Stimulated activated naive CD4-positive, alpha-beta T cell treated with Interleukin-2 at 50 U/mL for 16 hours (primary cell): ENCODE measurements at places on chromosomes 2 and 18.

DNA sequence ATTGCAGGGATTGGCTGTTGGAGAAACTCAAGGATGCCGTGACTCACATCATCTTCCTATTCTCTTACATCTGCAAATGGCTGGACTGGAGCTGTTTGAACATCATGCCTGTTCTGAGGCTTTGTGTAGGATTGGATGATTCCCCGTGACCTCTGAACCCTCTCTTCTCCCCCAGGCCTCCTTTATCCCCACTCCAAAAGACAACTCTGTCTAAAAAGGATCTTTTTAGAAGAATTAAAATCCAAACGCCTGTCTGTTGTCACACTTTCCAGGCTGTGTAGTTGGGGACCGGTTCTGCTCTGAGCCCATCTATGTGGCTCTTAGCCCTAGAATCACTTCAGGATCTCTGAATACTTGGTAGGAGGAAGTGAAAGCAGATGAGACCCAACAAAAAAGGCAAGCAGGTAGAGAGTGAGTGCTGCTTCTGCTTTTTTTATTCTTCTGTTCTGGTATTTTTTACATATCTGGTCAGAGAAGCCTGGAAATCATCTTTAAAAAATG, 565 bp downstream of the SP140 start:
- no peak for DNase-seq

GRCh38 chr2:226002438-226002837, 602.9 kb downstream of the NYAP2 start:
- no peak for DNase-seq

- DNase-seq = no peak
These were observed 6.1 kb downstream of the PPP4R1 start for GRCh38 chr18:9608298-9608697.

GRCh38 chr2:27856386-27856785, 33.8 kb downstream of the RBKS start:
- DNase-seq = no peak

DNA sequence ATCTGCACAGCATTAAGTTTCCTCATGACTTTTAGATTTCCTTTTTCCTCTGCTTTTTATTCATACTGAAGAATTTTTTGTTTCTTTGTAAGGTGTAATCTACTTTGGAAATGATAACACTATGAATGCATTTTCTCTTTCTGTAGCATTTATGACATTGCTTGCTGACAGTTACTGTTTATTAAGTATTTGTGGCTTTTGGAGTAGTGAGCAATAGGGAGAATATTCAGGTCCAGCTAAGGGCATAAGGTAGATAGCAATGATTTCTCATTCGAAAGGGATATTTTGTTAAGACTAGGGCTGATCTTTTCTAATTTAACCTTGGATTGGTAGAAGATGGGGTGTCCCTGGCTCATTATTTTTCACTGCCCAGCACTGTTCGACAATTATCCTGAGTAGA, 80.3 kb downstream of the XRCC5 start:
- no peak for DNase-seq

- DNase-seq = no peak
These were observed 37.2 kb downstream of the TSHZ1 start for GRCh38 chr18:75247611-75248421.

DNA sequence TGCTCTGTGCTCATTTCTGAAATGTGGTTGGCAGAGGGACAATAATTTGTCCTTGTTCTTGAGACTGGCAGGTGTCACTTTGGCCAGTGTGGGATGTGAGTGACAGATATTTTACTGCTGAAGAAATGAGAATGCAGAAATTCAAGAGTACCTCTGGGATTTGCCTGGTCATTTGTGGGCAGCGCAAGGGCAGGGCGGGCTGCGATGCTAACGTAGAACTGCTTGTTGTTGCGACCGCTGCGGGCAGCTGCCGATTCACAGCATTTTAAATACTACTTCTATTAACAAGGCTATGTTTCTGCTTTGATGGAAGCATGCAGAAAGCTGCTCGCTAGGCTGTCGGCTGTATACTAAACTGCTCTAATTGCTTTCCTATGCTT, 268.6 kb downstream of the FIGN start:
- no peak for DNase-seq

- no peak for DNase-seq
These were observed 70.6 kb downstream of the DAW1 start for GRCh38 chr2:227942021-227942420.

- DNase-seq = no peak
These were observed 58.3 kb upstream of the TNP1 start for GRCh38 chr2:216918088-216918680.

DNA sequence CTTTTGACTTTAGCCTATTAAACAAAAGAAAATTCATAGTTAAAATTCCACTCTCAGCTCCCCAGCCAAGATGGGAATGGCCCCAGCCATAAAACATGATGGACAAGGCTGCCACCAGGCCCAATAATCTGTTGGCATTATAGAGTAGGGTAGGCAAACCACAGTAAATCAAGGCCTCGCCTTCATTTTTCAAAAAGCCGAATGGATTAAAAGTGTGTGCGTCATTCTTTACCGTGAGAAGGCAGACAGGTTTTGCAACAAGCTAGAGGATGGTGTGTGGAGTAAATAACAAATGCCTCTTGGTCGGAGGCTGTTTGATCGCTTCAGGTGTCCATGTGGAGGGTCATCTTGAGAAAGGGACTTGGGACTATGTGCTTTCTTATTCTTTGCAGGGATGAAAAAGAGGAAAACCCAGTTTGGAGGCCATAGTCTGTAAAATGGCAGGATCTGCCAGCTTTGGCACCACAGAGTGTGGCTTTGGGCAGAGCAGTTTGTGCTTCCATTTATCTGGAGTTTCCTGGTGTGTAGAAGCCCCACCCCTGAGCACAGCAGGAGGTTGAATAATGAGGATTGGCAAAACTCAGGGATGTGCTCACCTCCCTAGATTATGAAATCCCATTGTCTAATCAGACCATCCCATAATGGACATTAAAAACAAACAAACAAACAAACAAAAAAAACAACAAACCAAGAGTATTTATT, 57.1 kb upstream of the ITGB6 start:
- no peak for DNase-seq

GRCh38 chr2:46942143-46942526, 26.5 kb upstream of the MCFD2 start:
- peak; percentile 71 for DNase-seq

DNA sequence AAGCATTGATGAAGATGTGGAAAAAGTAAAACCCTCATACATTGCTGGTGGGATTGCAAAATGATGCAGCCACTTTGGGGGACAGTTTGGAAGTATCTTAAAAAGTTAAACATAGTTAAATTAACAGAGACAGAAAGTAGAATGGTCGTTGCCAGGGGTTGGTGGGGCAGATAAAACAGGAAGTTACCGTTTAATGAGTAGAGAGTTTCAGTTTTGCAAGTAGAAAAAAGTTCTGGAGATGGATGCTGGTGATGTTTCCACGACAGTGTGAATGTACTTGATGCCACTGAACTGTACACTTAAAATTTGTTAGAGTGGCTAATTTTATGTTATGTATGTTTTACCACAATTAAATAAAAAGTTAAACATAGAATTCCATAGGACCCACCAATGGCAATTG, 44.5 kb upstream of the EGR4 start:
- no peak for DNase-seq

GRCh38 chr2:30382995-30383394, 64.1 kb upstream of the LCLAT1 start:
- DNase-seq = no peak

DNA sequence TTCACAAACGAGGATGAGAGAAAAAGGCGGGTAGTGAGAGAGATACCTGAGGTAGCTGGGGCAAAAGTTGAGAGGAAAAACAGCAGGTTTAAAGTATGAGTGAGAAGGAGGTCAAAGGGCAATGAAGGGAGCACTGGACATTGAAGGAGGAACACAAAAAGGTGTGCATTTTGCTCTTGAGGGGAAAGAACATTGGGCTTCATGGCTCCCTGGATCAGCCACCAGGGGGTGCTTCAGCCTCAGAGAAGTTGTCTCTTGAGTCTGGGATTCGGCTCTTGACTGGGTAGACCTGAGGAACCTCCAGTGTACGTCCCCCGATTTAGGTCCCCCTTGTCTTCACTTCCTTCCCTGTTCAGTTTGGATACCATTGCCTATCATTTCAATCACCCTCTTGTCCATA, 128.5 kb downstream of the RAPGEF4 start:
- no peak for DNase-seq

DNA sequence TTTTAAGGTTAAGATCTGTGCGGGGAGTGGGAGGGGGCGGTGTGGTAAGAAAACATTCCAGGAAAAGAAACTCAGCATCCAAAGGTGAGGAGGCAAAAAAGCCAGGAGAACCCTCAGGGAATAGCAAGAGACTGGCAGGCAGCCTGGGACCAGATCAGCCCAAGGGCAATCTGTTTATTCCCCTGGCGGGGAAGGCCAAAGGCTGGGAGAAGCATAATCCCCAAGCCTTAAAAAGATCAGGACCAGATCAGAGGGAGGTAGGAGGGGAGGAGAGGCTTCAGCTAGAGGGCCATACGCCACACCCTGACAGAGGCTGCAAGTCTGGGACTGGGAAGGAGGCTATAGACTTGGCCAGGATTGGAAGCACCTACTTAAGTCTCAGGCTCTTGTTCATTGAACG, 163.0 kb upstream of the PXDN start:
- no peak for DNase-seq

DNA sequence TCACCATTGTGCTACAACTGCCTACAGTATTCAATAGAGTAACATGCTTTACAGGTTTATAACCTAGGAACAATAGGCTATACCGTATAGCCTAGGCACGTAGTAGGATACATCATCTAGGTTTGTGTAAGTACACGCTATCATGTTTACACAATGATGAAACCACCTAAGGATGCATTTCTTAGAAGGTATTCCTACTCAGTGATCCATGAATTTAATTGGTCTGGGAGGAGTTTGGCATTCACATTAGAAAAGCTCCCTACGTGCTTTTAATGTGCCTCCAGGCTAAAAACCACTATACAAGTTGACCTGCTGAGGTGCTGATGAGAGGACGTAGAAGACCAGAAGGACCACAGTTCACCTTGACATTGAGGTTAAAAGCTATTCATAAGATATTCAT, 154.5 kb upstream of the LRRTM1 start:
- DNase-seq = no peak

DNA sequence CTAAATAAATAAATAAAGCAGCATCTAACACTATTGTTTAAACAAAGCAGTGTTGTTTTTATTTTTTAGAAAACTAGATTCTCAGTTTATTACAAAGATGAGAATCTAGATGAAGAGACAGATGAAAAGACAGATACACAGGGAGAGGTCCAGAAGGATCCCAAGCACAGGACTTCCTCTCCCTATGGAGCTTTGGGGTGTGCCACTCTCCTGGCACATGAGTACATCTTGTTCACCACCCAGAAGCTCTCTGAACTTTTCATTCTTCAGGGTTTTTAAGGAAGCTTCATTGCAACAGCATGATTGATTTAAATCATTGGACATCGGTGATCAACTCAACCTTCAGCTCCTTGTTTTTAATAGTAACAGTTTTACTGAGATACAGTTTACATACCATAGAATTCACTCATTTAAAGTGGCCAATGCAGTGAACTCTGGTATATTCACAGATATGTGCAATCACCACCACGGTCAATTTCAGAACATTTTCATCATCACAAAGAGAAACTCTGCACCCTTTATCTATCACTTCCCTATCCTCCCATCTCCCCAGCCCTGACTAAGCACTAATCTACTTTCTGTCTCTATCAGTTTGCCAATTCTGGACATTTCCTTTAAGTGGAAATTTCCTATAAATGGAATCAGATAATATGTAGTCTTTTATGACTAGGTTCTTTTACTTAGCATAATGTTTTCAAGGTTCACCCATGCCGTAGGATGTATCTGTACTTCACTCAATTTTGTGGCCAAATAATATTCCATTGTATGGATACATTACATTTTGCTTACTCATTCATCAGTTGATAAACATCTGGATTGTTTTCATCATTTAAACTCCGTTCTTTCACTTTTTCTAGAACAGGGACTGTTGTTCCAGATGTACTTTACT, 62.3 kb upstream of the ZFP36L2 start:
- no peak for DNase-seq

DNA sequence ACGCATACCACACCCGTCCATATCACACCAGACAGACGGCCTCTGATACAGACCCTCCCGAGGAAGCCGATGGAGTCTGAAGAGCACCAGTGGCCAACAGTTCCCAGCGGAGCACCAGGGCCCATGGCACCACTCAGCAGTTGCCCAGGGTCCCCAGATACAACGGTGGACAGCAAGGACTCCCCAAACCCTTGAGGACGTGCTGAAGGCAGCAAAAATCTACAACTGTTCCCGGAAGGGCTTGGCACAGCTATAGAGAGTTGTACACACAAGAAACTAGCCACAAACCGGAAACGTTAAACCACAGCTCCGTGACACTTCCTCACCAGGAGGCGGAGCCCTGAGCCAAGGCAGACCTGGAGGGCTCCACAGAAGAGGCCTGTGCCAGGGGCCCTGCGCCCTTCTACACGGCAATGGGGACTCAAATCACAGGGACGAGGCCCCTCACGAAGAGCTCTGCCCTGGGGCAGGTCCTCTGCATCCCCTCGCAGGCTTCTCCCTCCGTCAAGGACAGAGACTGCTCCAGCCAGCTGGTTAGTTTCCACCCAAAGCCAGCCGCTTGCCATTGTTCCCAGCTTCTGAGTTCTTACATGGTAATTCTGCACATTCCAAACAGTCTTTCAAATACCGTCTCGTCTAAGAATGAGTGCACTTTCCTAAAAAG, 133.4 kb downstream of the HDAC4 start:
- DNase-seq = peak; percentile 90

GRCh38 chr2:207467716-207468347, 61.9 kb upstream of the CREB1 start:
- DNase-seq = no peak

- DNase-seq = no peak
These were observed 54.7 kb downstream of the FARP2 start for GRCh38 chr2:241410739-241411176.

DNA sequence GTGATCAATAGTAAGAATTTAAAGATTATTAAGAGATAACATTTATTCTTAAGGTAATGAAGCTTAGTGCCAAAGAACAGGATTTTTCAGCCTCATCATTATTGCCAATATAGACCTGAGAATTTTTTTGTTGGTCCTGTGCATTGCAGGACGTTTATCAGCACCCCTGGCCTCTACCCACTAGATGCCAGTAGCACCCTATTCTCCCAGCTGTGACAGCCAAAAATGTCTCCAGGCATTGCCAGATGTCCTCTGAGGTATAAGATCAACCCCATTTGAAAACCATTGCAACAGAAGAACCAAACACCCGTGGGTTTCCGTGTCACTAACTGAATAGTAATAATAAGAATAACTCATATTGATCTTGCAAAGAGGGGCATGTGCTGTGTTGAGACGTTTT, 700.0 kb upstream of the SOX11 start:
- DNase-seq = no peak

- no peak for DNase-seq
These were observed 135.9 kb downstream of the ACKR3 start for GRCh38 chr2:236705295-236706105.
